NCI-H446 treated with DMSO at 0.1 percent for 48 hours (cell line): ENCODE measurements at places on chromosomes 7 and 10.

- no peak for DNase-seq
These were observed 14.3 kb downstream of the ZNF282 start for GRCh38 chr7:149209518-149210269.

DNA sequence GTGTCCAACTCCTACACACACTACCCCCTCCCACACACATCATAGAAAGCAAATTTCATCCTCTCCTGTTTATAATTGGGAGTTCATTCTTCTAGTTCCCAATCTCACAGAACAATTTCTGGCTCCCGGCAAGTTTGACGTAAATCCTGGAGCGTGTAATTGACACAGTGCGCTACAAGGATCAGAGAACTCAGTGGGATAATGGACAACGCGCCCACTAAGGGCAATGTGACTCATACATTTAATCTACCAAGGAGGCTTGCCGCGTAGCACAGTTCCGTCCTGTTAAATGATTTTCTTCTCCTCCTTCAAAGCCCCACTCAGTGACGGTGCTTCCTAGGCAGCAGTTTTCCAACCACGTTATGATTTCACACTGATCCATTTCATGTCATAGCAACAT is 277.6 kb downstream of the SFMBT2 start:
- DNase-seq: no peak

- DNase-seq: no peak
These were observed 676.4 kb upstream of the ANKRD30A start for GRCh38 chr10:36448760-36449691.

- no peak for DNase-seq
These were observed 212.6 kb downstream of the TYW1 start for GRCh38 chr7:67209256-67209655.

- no peak for DNase-seq
These were observed 21.5 kb downstream of the GIMAP8 start for GRCh38 chr7:150471886-150472285.

DNA sequence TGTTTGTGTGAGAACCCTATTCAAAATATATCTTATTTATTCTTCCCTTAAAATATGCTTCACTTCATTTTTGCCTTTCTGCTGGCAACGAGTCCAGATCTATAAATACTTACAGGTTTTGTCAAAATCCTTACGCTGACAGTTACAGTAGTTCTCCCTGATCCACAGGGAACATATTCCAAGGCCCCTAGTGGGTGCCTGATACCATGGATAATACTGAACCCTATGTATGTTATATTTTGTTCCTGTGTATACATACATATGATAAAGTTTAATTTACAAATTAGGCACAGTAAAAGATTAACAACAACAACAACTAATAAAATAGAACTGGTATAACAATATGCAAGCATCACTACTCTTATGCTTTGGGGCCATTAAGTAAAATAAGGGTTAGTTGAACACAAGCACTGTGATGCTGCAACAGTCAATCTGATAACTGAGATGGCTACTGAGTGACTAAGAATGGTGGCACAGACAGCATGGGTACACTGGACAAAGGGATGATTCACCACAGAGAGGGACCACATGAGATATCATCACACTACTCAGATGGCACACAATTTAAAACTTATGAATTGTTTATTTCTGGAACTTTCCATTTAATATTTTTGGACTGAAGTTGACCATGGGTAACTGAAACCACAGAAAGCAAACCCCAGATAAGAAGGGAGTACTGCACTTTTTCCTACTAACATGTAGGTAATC is 29.4 kb upstream of the PCGF5 start:
- DNase-seq: no peak

- DNase-seq: no peak
These were observed 21.5 kb upstream of the ZNF800 start for GRCh38 chr7:127413962-127414361.

DNA sequence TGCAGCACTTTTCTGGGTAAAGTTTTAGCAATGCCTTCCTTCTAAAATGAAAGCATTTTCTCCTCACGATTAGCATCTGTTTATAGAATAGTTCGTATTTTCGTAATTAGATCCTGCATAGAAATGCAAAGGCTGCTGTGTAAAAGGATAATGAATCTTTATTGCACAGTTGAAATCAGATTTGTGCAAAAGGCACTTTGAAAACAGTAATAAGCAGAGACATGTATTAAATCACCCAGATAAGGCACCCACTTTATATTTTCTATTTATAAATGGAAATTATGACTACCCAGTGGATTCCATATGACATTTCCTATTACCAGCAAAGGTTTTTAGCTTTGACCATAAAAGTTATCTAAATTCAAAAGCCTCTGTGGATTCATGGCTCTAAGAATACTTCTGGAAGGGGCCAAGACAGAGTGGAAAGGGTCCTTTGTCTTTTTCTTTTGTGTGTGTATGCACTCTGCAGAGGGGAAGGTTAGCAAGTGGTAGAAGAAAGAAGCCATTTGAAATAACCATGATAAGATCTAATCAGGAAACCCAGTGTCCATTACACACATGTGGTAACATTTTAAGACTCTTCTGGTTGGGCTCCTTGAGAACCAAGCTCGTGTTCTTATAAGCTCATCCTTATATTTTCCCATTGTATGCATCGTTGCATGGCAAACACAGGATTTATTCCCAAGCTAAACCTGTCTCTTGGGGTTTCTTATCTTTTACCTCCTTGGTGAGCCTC is 612.1 kb downstream of the AUTS2 start:
- DNase-seq: no peak

GRCh38 chr7:99628471-99629465 is 12.0 kb downstream of the ZSCAN25 start:
- no peak for DNase-seq

GRCh38 chr10:96747734-96748550 is 27.6 kb upstream of the PIK3AP1 start:
- DNase-seq: no peak

DNA sequence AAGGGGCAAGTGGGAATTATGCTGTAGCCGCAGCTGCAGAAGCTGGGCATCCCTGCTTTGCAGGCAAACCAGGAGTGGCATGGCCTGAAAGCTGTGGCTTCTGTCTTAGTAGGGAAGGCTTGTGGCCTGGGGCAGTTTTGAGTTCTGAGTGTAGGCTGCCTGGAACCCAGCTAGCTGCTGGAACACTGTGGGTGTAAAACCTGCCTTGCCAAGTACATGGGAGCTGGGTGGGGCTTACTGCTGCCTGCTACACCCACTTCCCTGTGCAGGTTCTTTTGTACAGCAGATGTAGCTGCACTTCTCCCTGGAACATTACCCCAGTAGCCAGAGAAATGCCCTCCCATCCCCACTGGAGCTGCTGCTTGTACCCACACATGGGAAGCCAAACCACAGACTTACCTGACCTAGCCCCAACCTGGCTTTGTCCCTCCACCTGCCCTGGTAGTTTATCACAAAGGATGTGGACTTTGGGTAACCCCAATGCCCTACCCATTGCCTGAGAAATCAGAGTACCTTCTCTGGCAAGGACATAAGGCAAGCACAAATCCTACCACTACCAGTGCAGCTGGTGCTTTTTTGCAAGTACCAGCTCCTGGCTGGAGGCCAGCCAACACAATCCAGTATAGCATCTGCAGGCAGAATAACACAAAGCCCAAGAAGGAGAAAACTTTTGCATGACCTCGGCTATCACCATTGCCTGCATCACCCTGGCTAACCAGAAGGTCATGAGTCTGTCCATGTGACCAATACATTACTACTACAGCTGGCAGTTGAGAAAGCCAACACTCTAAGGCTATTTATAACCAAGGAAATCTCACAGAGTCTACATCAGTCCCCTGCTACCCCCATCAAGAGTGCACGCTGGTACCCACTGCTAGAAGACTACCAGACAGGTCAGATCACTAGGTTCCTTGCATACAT is 26.5 kb upstream of the PPP1R3A start:
- DNase-seq: peak; percentile 5

GRCh38 chr7:29955799-29956486 is 33.7 kb downstream of the SCRN1 start:
- DNase-seq: no peak

DNA sequence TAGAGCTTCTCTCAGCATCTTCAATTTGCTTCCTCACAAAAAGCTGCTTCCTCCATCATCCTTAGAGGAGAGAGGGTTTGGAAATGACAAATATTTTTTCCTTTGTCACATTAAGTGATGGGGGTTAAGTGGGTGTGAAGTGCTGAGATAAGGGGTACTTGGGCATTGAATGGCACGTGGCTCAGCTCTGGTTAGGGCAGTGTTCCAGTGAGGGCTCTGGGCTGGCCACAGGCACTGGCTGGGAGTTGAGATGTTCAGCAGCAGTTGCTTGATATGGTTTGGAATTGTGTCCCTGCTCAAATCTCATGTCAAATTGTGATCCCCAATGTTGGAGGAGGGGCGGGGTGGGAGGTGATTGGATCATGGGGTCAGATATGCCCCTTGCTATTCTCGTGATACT is 33.7 kb upstream of the CHCHD3 start:
- no peak for DNase-seq

DNA sequence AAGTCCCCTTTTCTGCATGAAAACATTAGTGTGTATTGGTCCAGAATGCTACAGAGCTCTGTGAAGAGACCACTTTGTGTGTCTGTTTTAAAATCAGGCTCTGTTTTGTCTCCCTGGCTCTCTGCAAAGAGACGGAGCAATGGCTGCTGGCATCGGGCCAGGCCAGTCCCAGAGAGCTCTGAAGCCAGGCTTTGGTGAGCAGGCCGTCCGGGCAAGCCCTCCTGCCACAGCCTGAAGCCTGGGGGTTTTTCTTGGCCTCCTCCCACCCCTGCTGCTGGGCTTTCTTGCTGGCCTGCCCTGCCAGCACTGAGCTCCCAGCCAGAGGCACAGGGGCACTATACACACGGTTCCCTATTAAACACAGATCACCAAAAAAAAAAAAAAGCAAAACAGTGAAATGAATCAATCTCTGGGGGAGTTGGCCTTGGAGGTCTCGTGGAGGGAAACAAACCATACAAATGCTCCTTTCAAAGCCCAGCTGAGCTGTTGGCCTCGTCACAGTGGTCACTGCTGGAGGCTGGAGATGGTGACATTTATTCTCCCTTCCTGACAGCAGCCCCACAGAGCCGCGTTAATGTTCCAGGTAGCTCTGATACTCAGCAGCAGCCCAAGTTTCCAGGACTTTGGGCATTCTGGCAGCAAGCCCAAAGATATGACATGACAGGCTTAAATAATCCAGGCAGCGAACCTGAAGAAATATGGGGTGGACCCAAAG is 237.2 kb downstream of the TCF7L2 start:
- DNase-seq: peak; percentile 75

DNA sequence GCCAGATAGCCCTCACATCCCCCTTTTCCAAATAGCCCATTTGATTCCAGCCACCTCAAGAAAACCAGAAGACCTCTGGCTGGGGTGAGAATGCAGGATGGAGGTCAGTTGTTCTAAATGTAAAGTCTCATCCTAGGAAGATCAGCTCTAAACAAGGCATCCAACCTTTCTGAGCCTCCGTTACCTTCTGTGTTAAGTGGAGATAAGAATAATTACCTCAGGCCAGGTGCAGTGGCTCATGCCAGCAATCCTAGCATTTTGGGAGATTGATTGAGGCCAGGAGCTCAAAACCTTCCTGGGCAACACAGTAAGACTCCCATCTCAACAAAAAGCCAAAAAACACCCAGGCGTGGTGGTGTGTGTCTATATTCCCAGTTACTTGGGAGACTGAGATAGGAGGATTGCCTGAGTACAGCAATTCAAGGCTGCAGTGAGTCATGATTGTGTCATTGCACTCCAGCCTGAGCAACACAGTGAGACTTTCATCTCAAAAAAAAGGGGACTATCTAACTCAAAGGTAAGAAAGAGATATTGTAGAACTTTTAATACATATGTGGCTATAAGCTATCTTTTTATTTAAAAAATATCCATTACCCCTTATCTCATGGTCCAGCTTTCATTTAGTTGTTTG is 43.5 kb downstream of the PRTFDC1 start:
- DNase-seq: no peak

DNA sequence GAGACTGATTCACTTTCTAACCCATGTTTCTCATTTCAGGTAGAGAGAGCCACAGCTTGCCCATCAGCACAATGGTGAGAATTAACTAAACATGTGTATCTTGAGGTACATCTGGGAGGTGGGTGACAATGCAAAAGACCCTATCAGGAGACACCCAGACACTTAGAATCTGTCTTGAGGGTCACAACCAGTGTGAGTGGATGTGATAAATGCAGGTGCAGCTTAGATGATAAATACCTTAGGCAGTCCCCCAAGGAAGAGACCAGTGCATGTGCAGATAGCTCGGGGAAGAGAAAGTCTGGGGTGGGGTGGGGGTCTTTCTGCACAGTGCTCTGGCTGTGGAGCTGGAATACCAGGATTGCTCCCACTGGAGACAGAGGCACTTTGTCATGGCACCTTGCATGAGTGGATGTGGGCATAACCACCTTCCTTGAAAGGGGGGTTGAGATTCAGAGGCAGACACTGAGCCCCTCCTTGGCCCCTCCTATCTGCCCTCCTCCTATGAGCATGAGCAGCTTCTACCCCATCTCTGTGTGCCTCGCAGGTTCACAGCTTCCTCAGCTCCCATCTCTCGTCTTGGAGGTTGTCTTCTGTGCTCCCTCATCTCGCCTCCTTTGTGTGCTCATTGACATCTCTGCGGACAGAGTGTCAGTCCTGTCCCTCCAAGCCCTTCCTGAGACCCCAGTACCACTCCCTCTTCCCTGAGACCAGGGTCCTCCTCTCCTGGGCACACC is 349.8 kb downstream of the TCERG1L start:
- DNase-seq: no peak

GRCh38 chr7:148380596-148381419 is 209.8 kb upstream of the C7orf33 start:
- DNase-seq: no peak

- no peak for DNase-seq
These were observed 24.4 kb upstream of the FIGNL1 start for GRCh38 chr7:50474382-50475160.

DNA sequence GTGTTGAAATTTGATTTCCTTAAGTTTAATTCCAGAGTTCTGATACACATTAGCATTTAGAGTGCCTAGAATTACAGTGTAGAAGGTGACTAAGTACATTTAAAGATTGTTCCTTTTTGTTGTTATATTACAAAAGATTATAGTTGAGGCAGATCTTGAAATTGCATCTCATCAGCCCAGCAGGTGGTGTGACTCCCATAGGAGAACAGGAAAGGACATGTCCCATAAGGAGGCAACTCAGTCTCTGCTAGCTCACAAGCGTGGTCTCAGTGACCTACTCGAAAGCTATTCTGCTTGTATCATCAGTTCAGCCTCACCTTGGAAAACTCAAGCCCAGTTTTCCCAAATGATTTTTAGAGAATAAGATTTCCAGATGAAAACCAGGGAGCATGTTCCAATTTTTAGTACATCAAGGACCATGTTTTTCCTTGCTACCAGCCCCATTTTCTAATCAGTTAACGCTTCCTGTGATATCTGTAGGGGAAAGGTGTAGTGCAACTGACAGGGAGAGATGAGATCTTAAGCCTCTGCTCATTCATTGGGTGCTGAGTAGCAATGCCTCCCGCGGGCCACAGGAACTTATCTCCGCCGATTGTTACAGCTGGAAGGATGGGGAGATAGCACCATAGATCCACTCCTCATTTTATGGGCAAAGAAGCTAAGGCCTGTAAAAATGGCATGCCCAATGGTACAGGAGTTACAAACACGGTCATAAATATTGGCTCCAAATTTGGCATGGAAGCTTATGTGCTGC is 1.1 kb upstream of the GNAI1 start:
- no peak for DNase-seq

- no peak for DNase-seq
These were observed 764 bp upstream of the TCF7L2 start for GRCh38 chr10:112949143-112949823.
